Fibroblast of the aortic adventitia (primary cell): ENCODE measurements at places on chromosomes 3 and 15.

GRCh38 chr3:20668411-20668810 lies 482.4 kb upstream of the SGO1 start:
- no peak for DNase-seq

DNA sequence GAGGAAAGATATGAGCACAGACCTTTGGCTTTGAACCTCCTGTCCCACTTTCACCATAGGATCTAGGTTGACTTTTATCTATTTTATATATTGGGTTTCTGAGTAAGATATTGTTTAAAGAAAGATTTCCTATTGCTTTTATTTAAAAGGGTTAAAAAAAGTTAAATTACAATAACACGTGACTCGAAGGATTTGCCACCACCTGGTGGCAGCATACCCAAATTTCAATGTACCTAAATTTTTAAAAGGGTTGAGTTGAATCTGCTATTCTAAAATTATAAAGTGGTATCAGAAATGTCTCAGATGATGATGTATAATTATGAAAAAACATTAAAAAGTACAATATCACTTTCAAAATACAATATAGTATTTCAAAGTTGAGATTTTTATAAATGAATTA lies 368.4 kb downstream of the MECOM start:
- peak; percentile 70 for DNase-seq

GRCh38 chr15:29083161-29083560 lies 186.5 kb downstream of the NSMCE3 start:
- no peak for DNase-seq

- DNase-seq = peak; percentile 26
Measured at GRCh38 chr3:169345662-169346331, 317.7 kb downstream of the MECOM start.

- no peak for DNase-seq
Measured at GRCh38 chr15:69237718-69238117, 61.0 kb upstream of the PAQR5 start.

GRCh38 chr3:141153679-141153966 lies 78.0 kb upstream of the PXYLP1 start:
- DNase-seq = no peak

DNA sequence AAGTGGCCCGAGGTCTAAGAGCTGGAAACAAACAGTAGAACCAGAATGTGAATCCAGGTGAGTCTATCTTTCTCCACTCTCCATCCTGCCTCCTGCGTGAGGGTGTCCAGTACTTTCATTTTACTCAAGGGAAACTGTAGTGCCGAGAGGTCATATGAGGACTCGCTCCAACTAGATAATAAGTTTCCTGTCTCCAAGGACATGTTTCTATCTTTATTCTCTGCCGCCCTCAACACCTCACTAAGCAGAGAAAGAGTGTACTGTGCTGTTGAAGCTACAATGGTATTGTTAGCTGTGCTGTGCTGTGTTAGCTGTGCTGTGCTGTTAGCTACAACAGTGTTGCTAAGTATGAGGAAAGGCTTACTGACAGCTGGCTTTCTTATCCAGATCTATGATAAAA lies 137.9 kb upstream of the COL8A1 start:
- no peak for DNase-seq

- peak; percentile 64 for DNase-seq
Measured at GRCh38 chr3:38992117-38992760, 59.5 kb downstream of the SCN11A start.

DNA sequence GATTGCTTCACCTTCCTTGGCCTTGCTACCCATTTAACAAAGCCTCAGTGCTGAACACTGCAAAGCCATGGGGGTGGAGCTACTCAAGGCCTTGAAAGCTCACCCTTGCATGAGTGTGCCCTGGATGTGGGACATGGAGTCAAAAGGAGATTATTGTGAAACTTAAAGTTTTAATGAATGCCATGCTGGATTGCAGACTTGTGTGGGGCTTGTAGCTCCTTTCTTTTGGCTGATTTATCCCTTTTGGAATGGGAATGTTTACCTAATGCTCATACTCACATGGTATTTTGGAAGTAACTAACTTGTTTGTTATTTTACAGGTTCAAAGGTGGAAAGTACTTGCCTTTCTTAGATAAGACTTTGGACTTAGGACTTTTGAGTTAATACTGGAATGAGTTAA lies 538.5 kb upstream of the NECTIN3 start:
- peak; percentile 57 for DNase-seq

- no peak for DNase-seq
Measured at GRCh38 chr3:108239082-108239481, 16.9 kb upstream of the IFT57 start.

GRCh38 chr3:161422171-161422700 lies 50.9 kb upstream of the SPTSSB start:
- no peak for DNase-seq

GRCh38 chr3:1832395-1832794 lies 266.3 kb upstream of the CNTN4 start:
- no peak for DNase-seq

- DNase-seq = no peak
Measured at GRCh38 chr3:11825301-11825700, 21.4 kb downstream of the TAMM41 start.

- DNase-seq = no peak
Measured at GRCh38 chr3:152309031-152309430, 40.3 kb downstream of the MBNL1 start.

DNA sequence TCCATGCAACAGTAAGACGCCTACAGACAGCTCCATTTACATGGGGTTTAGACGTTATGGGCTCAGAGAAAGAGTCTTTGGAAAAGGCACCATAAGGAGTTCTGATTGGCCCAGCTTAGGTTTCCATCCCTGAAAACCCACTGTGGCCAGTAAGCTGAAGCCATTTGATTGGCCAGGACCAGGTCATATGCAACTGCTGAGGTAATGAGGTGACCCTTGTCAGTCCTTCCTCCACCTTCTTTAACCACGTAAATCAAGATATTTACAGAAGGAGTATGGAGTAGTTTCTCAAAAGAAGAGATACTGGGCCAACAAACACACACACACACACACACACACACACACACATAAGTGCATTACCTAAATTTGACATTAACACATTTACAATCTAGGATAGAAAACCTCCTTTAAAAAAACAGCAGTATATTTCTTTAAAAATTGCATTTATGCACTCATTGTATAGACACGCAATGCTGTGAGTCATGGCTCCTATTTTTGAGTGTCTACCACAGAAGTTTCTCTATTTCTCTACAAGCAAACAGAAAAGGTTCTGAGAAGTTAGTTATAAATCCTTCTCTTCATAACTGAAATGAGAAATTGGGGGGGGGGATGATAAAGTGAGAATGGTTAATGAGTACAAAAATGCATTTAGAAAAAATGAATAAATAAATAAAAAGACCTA lies 16.3 kb upstream of the MB21D2 start:
- DNase-seq = peak; percentile 34

DNA sequence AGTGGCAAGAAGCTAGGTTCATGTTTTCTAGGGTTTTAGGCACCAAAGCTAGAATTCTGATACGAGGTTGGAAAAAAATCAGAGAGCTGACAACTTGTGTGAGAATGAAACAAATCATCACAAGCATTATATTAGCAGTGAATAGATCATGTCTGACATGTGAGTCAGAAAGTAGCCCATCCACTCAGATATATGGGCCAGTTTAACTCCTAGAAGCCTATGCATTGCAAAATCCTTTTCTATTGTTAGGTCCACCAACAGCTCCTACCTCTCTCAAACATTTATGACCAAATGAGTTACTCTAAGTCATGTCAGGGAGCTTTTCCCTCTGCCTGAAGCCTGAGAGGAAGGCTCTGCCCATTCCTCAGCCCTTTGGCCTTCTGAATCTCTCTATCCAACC lies 44.0 kb downstream of the KBTBD12 start:
- DNase-seq = no peak

GRCh38 chr15:52082197-52083036 lies 30.2 kb downstream of the BCL2L10 start:
- peak; percentile 50 for DNase-seq

DNA sequence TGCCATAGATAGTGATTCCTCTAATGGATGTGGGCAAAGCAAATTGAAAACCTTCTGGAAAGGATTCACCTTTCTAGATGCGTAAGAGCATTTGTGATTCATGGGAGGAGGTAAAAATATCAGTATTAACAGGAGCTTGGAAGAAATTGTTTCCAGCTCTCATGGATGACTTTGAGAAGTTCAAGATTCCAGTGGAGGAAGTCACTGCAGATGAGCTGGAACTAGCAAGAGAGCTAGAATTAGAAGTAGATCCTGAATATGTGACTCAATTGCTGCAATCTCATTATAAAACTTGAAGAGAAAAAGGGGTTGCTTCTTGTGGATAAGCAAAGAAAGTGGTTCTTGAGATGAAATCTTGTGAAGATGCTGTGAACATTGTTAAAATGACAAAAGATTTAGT lies 88.0 kb upstream of the ACKR4 start:
- DNase-seq = no peak

DNA sequence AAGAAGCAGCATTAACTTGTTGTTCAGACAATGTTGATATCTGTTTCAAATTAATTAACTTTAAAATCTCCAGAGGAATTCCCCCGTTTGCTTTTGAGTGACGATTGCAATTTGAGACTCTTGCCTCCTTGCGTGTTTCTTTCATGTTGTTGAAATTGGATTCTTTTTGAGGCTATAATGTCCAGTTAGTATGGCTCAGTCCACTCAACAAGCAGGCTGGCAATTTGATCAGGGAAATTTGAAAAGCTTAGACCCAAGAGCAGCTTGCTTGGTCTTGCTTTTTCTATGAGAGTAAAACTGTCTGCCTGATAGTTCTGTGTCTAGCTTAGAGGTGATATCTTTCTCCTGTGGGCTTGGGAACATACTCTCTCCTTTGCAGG lies 2.0 kb downstream of the ARID3B start:
- DNase-seq = no peak

GRCh38 chr3:4900298-4900697 lies 78.9 kb upstream of the BHLHE40 start:
- no peak for DNase-seq

DNA sequence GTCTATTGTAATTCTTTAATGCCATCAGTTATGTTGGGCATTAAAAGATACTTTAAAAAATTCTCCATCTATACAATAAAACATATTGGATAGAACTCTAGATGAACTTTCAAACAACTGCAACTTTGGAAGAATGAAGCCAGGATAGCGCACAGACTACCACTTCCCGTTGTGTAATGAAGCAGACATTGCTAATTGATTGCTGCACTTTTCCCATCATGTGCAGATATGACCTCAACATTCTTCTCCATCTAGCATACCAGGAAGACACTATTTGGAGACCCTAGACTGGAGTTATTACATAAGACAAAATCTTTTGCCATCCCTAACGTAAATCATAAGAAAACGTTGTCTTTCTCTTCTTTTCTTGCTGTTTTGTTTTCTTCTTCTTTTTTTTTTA lies 75.0 kb downstream of the EDEM1 start:
- DNase-seq = no peak

DNA sequence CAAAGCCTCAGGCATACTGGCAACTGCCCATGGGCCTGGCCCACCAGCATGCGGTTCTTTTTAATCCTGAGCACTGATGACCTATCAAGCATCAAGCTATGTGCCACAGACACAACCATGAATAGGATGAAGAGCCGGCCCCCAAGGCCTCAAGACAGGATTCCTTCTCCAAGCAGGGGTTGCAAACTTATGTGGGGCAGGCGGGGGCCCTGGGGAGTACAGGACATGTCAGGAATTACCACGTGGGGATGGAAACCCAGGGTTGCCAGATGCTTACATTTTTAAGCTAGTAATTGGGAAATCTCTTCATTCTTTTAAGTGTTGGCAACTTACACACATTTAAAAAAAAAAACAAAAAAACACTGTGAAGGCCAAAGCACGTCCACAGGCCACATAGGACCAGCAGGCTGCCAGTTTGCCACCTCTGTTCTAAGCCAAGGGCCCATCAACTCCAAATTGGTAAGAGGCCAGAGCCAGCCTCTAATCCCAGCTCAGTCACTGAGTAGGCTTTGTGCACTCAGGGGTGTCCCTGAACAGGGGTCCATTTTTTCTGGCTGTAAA lies 32.8 kb downstream of the BDH1 start:
- DNase-seq = peak; percentile 78

- DNase-seq = no peak
Measured at GRCh38 chr15:85825118-85825517, 30.4 kb upstream of the KLHL25 start.

GRCh38 chr3:105334138-105334882 lies 32.4 kb upstream of the ALCAM start:
- peak; percentile 36 for DNase-seq
